ENCODE measurements at places on chromosomes 2 and 18.
A peak's percentile ranks its signal among the peaks of the same experiment; 100 is the strongest.

GRCh38 chr2:1638281-1638860 lies 105.9 kb downstream of the PXDN start:
- DNase-seq, result no peak

GRCh38 chr2:24253303-24253919 lies 78.6 kb downstream of the FAM228A start:
- no peak for DNase-seq

DNA sequence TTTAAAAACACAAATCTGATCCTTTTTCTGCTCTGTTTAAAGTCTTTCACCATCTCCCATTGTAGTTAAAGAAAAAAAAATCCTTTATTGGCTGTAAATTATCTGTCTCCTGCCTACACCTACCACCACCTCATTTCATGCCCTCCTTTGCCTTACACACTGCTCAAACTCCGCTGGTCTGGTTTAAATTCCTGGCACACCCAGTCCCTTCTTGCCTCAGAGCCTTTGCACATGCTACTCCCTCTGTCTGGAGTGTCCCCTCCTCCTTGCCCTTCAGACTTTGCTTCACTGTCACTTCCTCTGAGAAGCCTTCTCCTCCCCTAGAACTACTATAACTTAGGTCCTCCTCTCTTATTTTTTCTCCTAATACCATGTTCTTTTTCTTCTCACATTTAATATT lies 49.6 kb downstream of the OSBPL6 start:
- DNase-seq, result no peak

- no peak for DNase-seq
Observed at GRCh38 chr2:190759749-190760213, 110.9 kb downstream of the NAB1 start.

- no peak for DNase-seq
Observed at GRCh38 chr18:70116949-70117348, 88.5 kb downstream of the RTTN start.

DNA sequence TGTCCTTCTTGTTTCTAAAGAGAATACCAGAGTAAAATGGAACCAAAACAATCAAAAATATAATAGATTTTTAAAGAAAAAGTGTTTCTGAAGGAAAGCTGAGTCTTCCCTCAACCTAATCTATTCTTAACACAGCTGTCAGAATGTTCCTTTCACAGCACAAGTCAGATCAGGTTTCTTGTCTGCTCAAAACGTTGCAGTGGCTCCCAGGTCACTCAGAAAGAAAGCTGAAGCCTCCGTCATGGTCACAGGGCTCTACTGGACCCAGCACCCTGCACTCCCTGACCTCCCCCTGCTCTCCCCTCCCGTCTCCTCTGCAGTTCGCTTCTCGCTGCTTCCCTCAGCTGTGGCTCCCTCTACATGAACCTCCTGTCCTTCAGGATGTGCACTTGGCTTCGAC lies 90.7 kb upstream of the PTPRM start:
- no peak for DNase-seq

- DNase-seq, result no peak
Observed at GRCh38 chr2:44195714-44196113, 27.0 kb downstream of the PPM1B start.

GRCh38 chr2:217058791-217059755 lies 199.2 kb upstream of the TNP1 start:
- no peak for DNase-seq

- no peak for DNase-seq
Observed at GRCh38 chr2:145091967-145092366, 572.0 kb upstream of the ZEB2 start.

DNA sequence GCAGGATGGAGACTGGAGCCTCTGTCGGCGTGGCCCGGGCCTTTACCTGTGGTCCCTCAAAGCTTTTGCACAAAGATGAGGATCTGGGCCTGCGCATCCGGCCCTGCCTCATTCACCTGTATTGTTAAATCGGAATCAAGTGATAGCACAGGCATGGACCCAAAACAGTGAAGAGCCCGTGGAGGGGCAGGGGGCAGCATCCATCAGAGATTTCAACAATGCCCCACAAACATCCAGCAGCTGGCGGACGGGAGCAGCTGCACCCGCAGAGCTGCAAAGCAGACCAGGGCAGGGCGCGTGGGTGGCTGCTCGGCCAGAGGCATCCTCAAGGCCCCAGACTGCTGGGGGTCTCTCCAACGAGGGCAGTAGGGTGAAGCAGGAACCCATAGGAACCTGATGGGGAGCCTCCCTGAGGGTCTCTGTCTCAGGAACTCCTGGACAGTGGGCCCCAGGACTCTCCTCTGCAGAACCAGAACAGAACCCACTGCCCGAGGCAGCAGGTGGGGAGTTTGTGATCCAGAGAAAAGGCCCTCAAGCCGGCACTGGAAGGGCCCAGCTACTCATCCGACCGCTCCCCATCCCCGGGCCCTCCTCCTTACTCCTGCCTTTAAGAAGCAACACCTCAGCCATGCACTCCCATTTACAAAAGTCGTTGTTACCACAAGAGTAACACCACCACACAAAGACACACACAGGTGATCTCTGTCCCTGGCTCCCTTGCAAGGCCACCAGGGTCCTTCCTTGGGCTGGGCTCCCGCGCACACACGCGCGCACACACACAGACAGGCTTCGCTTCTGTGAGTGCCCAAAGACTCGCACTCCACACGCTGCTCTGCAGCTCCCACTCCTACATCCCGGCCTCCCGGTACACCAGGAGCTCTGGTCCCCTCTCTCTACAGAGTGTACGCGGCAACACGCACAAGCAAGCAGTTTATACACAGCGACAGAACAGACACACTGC lies 28.8 kb downstream of the HDAC4 start:
- no peak for DNase-seq

DNA sequence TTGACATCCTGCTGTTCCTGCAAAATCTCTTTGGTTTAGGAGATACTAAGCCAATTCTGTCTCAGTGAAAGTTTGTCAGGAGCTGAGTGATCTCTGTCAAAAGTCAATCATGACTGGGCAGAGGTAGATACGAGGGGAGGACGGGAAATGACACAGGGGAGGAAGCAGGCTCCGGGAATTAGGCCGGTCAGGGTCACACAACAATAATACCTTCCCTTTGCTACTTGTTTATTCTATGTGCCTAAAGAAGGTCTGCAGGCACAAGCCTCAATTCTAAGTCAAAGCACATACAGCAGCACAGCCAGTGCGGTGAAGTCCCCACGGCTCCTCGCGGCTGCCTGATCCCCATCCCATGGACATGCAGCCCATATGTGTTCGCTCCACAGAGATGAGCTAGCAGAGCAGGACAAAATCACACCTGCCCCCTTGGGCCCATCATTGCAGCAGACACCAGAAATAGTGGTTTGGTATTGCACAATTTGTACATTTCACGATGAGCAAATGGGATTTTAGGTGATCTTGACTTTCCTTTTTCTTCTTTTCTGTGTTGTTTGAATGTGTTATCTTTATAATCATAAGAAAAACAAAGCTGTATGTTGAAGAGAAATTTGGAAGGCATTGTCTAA lies 141.4 kb downstream of the VAPA start:
- DNase-seq, result no peak

DNA sequence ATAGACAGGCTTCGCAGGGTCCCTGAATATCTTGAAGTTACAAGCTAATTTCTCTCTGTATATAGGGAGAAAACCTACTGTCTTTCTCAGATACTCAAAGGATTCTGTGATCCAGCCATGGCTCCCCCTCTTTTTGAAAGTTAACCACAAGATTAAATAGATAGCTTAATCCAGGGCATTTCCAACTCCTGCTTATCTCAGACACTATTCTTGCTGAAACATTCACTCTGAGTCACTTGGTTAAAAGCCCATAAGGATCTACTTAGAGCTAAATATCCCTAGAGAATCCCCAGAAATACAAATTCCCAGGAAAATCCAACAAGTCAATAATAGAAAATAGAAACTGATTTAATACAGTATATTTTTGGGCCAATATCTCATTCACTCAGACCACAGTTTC lies 179.1 kb upstream of the LYPD1 start:
- no peak for DNase-seq

- no peak for DNase-seq
Observed at GRCh38 chr18:25827961-25828561, 262.4 kb downstream of the SS18 start.

DNA sequence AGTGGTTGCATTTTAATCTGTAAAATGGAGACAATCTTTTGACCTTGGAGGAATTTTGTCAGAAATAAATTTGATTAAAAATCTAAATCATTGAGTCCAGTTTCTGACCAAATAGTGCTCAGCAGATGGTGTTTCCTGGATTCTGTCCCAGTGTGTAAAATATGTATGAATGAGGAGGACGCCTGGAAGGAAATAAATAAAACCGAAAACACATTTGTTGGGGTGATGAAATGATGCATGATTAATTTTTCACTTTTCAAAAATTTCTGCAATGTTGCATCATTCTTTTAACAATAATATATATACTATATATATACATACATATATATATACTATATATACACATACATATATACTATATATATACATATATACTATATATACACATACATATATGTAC lies 261.1 kb upstream of the TRIB2 start:
- DNase-seq, result no peak

DNA sequence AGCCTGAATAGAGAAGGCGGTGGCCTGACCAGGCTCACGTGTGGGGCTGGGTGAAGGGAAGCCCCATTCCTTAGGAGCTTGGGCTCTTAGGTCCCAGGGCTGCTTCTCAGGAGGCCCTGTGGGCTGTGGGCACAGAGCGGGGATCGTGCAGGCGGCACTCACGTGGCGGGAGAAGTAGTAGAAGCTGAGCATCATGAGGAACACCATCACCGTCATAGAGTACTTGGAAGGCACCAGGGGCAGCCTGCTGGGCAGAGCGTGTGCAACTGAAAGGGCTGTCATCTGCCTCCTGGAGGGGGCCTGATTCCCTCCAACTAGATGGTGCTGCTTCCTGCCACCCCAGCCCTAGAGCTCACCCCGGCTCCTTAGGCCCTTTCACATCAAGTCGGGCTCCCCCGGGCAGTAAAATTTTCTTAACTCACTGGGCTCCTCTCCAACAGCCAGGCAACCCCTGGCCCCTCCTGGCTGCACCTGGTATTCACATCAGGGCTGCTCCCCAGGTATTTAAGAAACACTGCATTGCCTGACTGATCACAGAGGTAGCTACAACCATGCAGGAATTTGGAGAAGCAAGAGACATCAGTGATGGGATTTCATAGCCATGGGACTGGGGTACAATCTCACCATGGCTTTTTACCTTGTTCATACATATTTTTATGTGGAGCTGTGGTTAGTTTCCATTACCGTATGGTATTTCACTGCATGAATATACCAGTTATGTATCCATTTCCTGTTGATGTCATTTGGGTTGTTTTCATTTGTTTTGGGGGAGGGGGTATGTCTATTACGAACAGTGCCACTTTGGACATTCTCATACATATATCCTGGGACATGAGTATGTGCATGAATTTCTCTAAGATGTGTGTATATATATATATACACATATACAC lies 32.9 kb downstream of the CENPO start:
- peak; percentile 7 for DNase-seq

GRCh38 chr2:55896633-55897032 lies 26.9 kb downstream of the EFEMP1 start:
- DNase-seq, result no peak

GRCh38 chr18:13530879-13531387 lies 195.4 kb downstream of the FAM210A start:
- DNase-seq, result peak; percentile 27

DNA sequence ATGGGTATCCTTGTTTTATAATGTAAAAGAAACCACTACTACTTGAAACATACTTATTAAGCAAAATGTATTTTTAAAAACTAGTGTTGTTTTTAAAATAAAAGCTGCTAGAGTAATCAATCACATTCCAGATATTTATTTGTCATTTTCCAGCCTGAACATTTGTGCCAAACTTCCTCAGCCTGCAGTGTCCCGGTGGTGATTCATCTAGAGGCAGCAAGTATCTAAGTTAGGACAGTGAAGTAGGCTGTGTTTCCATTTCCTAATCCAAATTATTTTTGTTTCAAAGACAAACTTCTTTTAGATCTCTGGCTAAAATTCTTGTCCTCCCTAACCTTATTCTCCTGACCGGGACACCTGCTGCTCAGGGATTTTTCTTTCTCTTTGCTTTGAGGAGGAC lies 12.8 kb upstream of the GCG start:
- no peak for DNase-seq

- peak; percentile 14 for DNase-seq
Observed at GRCh38 chr2:136214307-136215200, 96.6 kb upstream of the CXCR4 start.

DNA sequence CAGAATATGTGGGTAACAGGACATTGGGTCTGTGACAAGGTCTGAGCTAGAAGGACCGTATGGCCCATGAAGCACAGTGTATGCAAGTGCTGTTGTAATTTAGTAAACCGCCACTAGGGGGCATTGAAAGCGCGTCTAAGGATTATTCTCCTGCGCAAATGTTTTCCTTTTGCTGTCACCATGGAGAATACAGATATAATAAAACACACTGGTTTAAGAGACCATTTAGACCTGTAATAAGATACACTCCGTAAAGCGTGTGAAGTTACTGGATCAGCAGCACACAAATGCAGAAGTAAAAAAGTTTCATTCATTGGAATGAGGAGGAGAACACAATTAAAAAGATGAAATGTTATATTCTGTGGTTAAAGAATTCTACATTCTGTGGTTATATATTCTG lies 272.4 kb downstream of the AGAP1 start:
- DNase-seq, result peak; percentile 84

DNA sequence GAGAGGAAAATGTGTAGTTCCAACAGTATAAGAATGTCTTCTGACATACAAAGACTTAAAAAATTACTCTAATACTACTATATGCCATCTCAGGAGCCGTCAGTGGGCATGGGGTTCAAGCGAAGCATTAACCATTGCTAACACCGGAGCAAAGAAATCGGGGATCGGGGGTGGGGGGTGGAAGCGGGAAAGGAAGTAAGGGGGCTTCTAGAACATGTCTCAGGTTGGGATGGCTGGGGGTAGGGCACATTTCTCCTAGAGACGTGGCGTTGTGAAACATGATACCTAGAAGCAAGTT lies 702 bp downstream of the LMAN1 start:
- no peak for DNase-seq

GRCh38 chr2:99974275-99974674 lies 168.1 kb downstream of the AFF3 start:
- DNase-seq, result no peak

GRCh38 chr18:13272416-13272815 lies 53.9 kb downstream of the LDLRAD4 start:
- no peak for DNase-seq

DNA sequence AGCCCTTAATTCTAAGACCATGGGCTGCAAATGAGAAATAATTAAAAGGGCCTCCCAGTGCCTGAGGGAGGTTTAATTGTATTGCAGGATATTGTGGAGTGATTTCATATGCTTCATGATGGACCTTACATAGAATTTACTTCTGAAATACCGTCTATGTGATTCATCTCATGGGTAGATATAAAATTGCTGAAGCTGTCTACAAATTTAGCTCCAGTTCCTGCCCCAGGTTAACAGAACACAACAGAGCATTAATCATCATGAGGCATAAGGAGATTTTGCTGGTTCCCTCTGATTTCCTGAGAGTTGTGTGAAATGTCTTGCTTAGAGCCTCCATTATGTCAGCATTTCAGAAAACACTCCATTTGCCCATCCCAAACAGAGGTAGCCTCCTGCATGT lies 770 bp downstream of the UPP2 start:
- DNase-seq, result no peak

- no peak for DNase-seq
Observed at GRCh38 chr18:76406791-76407190, 88.3 kb downstream of the ZNF516 start.

- DNase-seq, result no peak
Observed at GRCh38 chr2:240472078-240472790, 36.8 kb downstream of the GPC1 start.

- DNase-seq, result no peak
Observed at GRCh38 chr18:49846361-49846662, 33.0 kb upstream of the ACAA2 start.
